Head of caudate nucleus (tissue), 42 donors: ENCODE measurements at places on chromosomes 4 and X.

DNA sequence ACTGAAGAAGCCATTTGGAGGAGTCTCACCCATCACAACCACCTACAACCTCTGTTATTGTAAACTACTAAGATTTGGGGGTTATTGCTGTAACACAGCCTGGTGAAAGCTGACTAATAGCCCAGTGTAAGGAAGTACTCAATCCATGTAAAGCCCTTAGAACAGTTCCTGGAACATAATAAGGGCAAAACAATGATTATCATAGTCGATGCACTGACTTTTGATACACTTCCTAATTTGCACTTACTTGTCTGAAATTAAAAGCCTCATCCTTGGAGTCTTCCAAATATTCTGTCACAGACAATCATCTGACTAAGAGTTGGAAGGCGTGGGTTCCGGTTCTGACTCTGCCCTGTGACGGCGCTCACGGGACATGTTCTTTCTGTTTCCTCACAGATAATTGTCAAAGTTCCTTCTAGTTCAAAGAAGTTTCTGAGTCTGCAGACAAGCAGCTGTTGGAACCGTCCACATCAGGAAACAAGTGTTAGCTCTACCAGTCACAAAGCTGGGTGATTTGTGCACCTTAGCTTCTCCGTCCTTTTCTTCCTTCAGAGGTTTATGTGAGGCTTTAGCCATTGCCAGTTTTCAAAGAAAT, 33.4 kb upstream of the RASGEF1B start:
- DNase-seq = peak; percentile 79

DNA sequence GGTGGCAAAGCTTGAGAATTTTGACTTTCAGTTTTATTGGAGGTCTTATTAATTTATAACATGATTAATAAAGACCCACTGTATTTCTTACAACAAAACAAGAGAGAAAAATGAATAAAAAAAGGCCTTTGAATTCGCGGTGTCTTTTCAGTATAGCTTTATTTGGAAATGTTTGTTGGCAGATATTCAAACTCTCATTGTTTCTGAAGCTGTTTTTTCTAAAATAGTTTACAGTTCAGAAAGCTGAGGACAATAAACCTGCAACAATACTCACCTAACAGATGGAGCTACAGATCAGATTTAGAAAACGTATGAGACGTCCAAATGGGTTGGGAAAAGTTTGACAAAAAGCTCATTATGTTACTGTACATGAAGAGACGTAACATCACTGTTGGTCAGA, 2.4 kb upstream of the SPARCL1 start:
- DNase-seq = no peak

DNA sequence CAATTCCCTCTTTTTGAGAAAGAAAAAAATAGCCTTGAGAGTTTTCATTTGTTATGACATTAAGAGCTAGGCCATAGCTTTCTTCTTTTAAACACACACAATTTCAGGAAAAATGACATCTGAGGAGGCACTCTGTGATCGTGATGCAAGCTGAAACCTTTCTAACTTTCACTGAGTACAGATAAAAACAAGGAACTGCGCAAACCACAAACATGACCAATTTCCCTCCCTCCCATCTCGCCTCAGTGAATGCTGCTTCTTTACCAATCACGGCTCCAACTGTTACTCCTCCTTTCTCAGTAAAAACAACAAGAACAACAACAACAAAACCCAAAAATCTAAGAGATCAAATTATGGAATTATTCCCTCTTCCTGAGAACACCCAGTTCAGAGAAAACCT, 626.8 kb downstream of the TLL1 start:
- DNase-seq = no peak

DNA sequence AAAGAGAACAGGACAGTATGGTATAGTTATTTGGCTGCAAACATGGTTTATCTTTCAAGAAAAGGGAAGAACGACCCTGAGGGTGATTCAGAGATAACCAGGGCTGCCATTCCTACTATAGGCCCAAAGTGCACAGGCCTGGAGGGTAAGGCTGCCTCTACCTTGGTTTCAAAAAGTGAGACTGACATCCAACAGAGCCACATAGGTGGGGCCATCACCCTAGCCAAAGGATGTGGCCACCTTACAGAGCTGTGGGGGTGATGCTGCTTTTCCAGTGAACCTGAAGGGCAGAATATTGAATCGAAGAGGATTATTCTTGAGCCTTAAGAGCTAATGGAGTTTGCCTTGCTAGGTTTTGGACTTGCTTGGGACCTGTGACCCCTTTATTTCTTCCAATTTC, 15.7 kb downstream of the SH2D1A start:
- DNase-seq = no peak

DNA sequence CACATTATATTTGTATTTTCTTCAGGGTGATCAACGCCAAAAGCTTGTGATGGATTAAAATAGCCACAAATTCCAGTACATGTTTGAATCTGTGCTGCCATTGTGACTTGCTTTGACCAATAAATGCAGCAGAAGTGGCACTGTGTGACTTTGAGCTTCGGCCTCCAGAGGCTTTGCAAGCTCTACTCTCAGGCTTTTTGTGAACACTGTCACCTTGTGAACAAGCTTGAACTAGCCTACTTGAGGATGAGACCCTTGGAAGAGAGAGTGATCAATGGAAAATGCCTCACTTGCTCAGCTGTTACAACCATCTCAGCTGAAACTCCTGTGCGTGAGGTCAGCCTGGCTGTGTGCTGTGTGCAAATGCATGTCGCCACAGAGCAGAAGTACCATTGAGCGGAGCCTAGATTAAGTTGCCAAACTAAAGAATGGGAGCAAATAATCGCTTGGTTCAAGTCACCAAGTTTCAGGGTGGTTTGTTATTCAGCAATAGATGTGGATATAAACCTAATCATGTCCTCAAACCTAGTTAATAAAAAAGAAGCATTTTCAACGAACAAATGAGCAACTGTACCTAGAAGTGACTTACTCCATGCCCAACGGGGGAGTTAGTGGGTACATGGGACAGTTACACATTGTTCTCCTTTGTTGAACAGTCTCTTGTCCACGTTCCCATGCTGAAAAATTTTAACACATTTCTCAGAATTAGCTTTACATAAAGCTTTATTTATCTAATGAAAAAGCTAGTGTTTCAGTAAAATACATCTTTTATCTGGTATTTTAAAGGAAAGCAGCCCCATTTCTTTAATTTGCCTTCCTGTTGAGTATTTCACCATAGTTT, 23.5 kb downstream of the NOA1 start:
- DNase-seq = peak; percentile 31

DNA sequence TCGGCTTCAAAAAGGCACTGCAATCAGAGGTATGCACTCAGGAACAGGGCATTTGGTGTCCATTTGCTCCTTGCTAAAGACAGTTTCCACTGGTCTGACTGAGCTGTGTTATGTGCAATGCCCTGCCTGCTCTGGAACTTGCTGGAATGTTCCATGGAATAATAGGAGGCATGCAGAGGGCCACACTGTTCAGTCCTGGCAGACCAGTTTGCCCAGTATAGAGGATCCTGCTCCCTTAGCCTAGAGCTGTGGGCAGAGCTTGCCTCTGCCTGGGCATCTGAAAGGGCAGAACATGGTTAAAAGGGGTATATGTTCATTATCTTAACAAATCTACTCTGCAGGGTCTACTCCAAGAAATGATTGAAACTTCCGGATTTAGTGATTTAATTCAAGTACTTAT, 27.8 kb upstream of the CD99L2 start:
- no peak for DNase-seq

DNA sequence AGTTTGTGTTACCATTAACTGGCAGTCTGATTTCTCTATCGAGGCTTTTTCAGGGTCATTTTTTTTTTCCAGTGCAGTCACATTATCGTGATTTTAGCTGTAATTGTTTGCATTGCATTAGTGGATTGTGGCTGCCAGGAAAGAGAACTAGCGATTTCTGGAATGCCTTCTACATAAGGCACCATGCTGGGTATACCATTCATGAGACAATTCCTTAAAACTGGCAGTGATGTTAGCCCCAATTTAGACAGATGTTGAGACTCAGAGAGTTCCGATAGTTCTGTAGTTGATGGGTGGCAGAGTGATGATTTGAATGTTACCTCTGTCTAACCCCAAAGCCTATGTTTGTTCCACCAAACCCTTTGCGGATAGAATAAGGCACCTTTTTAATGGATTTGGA, 175.4 kb upstream of the TENM3 start:
- no peak for DNase-seq

DNA sequence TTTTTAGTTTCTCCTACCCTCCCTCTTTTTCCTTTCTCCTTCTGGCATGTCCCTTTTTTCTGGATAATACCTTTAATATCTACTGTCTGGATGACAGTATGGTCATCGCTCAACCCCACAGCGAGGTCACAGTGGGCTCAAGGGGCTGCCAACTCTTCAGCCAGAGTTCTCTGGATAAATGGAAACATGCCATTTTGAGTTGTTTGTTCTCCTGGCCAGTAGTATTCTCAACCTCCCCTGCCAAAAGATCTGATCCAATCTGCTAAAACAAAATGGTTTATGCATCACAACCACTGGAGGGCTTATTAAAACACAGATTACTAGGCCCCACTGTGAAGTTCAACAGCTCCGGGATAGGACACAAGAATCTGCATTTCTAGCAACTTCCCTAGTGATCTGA, 5.0 kb upstream of the LAMP2 start:
- DNase-seq = no peak

DNA sequence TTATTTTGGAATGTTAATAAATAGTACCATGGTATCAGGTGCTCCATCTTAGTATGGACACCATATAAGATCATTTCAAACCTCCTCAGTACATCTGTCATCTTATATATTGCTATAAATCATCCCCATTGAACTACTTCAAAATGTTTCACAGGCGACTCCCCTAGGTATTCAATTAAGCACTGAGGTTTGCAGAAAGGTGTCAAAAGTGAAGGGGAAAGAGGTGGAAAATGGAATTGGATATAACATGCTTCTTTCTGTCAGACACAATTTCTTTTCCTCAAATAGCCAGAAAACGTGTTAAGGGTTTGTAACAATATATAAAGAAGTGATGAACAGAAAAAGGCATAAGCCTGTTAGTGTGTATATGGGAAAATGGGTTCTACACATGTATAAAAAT, 325.5 kb downstream of the GRID2 start:
- no peak for DNase-seq

DNA sequence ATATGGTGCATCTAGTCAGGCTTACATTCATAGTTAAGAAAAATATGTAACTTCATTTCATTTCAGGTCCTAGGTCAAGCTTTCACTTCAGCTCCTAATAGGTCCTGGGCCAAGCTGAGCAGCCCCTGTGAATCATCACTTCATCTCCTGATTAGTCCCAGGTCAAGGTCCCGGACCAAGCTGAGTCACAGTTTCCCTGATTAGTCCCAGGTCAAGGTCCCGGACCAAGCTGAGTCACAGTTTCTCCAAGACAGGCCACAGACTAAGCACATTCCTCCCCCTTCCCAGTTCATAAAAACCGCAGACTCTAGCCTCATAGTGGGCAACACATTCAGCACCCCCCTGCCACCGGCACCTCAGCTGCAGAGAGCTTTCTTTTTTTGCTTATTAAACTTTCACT, 1331.8 kb downstream of the PCDH19 start:
- DNase-seq = no peak

GRCh38 chrX:22516893-22517292, 244.2 kb downstream of the CBLL2 start:
- no peak for DNase-seq

DNA sequence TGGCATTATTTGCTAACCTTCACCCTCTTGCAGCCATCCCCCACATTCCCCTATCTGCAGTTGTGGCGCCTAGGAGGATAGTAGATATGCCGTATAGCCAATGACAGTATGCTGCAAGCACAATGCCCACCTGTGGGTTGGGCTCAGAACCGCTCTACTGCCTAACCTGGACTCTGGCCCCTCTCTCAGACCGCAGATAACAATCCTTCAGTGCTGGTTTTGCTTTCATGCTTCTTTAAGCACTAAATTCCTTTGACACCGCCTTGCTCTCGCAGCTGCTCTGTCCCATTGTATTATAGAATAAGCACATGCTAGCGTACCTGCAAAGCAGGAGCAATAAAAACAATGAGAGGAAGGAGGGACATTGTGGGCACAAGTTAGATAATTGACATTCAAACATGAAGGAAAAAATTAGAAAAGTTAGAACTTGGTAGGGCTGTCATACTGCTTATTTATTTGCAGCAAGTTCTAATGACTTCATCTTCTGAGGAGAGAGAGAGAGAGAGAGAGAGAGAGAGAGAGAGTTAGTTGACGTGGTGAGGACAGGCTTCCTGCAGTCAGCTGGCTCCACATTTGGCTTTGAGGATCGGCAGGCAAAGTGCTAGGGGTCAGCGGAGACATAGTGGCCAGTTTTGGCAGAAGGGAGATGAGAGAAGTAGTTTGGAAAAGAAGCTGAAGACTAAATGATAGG, 55.8 kb downstream of the WWC2 start:
- no peak for DNase-seq

GRCh38 chr4:187304133-187304532, 580.5 kb upstream of the FAT1 start:
- no peak for DNase-seq

- no peak for DNase-seq
Observed at GRCh38 chr4:173046818-173047217, 121.8 kb upstream of the GALNT7 start.

DNA sequence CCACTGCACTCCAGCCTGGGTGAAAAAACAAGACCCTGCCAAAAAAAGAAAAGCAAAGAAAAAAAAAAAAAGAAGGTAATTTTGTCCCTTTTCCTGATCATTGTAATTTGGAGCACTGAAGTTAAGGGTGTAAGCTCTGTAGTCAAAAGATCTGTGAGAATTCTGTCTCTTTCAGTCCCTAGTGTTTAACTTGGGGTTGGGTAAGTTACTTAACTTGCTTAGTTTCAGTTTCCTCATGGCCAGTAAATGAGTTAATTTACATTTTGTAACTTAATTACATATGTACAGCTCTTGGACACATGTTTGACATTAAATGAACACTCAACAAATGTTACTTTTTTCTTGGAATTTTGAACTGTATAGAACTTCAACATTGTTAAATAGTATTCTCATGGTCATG, 10.9 kb upstream of the UBE2K start:
- DNase-seq = no peak

GRCh38 chr4:117773064-117773936, 261.0 kb upstream of the NDST3 start:
- no peak for DNase-seq
